ENCODE measurements at places on chromosomes 7 and 10.

DNA sequence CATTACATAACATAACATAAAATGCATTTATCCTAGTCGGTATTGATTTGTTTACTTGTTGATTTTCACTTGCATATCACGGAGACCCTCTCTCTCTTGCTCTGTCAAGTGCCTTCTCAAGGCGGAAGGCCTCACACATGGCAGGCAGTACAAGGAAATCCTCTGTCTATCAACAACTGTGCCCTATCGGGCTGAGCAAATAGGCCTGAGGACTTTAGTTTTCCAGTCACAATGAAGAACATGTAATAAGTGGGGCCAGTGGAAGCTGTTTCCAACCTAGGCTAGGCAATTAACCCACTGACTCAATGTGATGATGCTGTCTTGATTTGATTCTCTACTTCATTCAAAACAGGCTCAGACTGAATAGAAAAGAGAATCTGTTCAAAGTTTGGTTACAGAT is 44.9 kb upstream of the KMT2C start:
- no peaks in the 10 kb centered on the region for H3K4me1 ChIP-seq
- no peaks in the 10 kb centered on the region for H3K27me3 ChIP-seq
- H3K27ac ChIP-seq = no peak overlapping the region
- no peak overlapping the region for H3K4me3 ChIP-seq

DNA sequence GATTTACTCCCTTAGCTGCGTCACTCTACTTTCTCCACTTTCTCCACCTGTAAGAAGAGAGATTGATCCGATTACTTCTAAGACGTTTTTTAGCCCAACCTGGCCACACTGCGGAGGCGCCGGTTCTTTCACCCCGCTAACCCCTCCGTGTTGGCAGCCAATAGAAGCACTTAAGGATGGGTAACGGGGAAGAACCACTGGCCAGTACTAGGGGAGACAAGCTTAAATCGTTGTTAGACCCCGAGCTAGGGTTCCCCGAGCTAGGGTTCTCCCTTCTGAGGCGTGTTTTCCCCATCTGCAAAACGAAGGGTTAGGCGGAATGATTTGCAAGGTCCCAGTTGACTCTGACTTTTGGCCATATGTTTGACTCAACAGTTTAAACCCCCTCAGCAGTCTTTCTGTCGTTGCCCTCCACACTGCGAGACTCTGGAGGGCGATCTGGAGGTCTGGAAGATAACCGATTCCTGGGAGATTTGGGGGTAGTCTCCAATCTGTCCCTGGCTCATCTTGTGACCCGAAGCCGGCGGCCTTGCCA is 644 bp downstream of the UMAD1 start:
- H3K4me3 ChIP-seq = peak overlapping the region; percentile 93
- peaks cover 32% of the 10 kb centered on the region for H3K36me3 ChIP-seq
- H3K27me3 ChIP-seq = no peaks in the 10 kb centered on the region

- H3K27ac ChIP-seq = no peak overlapping the region
- no peaks in the 10 kb centered on the region for H3K36me3 ChIP-seq
- DNase-seq = no peak
- H3K4me3 ChIP-seq = no peak overlapping the region
Observed at GRCh38 chr10:87038786-87039185, 18.7 kb downstream of the FAM25A start.

- DNase-seq = no peak
- no peaks in the 10 kb centered on the region for H3K4me1 ChIP-seq
- H3K4me3 ChIP-seq = no peak overlapping the region
- peaks cover 28% of the 10 kb centered on the region for H3K36me3 ChIP-seq
Observed at GRCh38 chr7:91869661-91870060, 10.8 kb downstream of the MTERF1 start.

- H3K27ac ChIP-seq = no peak overlapping the region
- peaks cover 98% of the 10 kb centered on the region for H3K27me3 ChIP-seq
- H3K4me3 ChIP-seq = peak overlapping the region; percentile 26
Observed at GRCh38 chr10:71217266-71218045, 5.1 kb downstream of the UNC5B start.

GRCh38 chr10:78176320-78177317 is 143.0 kb downstream of the RPS24 start:
- H3K27me3 ChIP-seq = peaks cover 9% of the 10 kb centered on the region
- H3K4me3 ChIP-seq = no peak overlapping the region
- no peaks in the 10 kb centered on the region for H3K4me1 ChIP-seq
- H3K36me3 ChIP-seq = no peaks in the 10 kb centered on the region

- peaks cover 20% of the 10 kb centered on the region for H3K27me3 ChIP-seq
- no peak overlapping the region for H3K27ac ChIP-seq
- H3K36me3 ChIP-seq = no peaks in the 10 kb centered on the region
- no peak for DNase-seq
- H3K4me3 ChIP-seq = no peak overlapping the region
Observed at GRCh38 chr10:109454691-109455090, 468.6 kb downstream of the XPNPEP1 start.

- no peaks in the 10 kb centered on the region for H3K4me1 ChIP-seq
- H3K36me3 ChIP-seq = no peaks in the 10 kb centered on the region
- H3K4me3 ChIP-seq = no peak overlapping the region
- DNase-seq = no peak
- no peak overlapping the region for H3K27ac ChIP-seq
Observed at GRCh38 chr7:137172105-137172590, 171.4 kb downstream of the PTN start.

DNA sequence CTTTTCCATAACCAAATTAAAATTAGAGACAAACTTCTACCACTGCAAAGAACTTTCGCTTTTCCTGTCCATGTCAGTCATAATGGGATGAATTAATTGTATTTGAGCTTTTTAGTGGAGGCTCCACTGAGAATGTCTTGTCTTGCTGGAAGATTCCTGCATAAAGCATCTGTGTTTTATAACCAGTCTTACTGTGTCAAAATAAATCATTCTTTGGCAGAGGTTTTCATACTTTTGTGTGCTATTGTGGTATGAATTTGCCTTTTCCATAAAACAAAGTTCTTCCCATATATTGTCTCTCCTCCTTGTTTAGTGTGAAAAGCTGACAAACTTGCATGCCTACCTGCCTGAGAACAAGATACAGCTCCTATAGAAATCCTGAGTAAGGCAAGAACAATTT is 124.8 kb upstream of the CCDC6 start:
- no peaks in the 10 kb centered on the region for H3K4me1 ChIP-seq
- no peaks in the 10 kb centered on the region for H3K36me3 ChIP-seq
- no peak for DNase-seq
- H3K27ac ChIP-seq = no peak overlapping the region
- H3K4me3 ChIP-seq = no peak overlapping the region

- H3K36me3 ChIP-seq = no peaks in the 10 kb centered on the region
- no peak overlapping the region for H3K27ac ChIP-seq
- no peak for DNase-seq
- no peak overlapping the region for H3K4me3 ChIP-seq
- peaks cover 15% of the 10 kb centered on the region for H3K4me1 ChIP-seq
Observed at GRCh38 chr10:96747734-96748550, 27.6 kb upstream of the PIK3AP1 start.

DNA sequence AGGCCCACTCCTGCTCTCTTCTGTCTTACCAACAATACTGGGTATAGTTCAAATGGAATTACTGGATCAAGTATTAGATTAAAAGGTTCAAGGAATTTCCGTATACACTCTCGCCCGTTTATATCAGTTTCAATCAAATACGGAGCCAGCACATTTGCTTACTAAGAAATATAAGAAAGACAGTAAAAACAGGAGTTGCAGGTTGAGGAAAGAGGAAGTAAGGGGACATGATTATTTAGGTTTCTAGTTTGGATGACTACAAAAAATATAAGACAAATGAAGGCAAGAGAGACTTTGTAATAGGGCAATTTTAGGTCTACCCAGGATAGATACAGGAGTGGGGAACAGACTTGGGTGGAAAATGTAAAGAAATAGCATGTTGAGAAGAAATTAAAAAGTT is 109.9 kb upstream of the ABI1 start:
- peaks cover 4% of the 10 kb centered on the region for H3K36me3 ChIP-seq
- no peak overlapping the region for H3K27ac ChIP-seq
- no peak for DNase-seq
- no peak overlapping the region for H3K4me3 ChIP-seq
- H3K4me1 ChIP-seq = peaks cover 20% of the 10 kb centered on the region

DNA sequence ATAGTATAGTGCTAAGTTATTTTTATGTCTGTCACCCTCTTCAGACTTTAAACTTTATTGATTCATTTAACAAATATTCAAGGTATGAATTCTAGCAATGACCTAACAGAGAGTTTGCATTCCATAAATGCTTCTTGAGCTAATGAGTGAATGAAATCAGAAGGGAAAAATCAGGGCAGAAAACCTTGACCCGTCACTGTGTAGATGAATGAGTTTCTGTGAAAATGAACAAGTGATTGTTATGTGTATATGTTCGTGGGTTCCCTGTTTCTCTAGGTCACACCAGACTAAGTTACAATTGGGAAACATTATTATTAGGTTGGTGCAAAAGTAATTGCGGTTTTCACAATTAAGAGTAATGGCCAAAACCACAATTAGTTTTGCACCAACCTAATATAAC is 30.1 kb downstream of the APBB1IP start:
- H3K27me3 ChIP-seq = no peaks in the 10 kb centered on the region
- no peak overlapping the region for H3K4me3 ChIP-seq
- H3K36me3 ChIP-seq = peaks cover 63% of the 10 kb centered on the region
- no peak for DNase-seq

- H3K4me3 ChIP-seq = no peak overlapping the region
- no peak overlapping the region for H3K27ac ChIP-seq
- H3K4me1 ChIP-seq = no peaks in the 10 kb centered on the region
- no peak for DNase-seq
- no peaks in the 10 kb centered on the region for H3K36me3 ChIP-seq
Observed at GRCh38 chr10:81915504-81915897, 40.5 kb downstream of the NRG3 start.

DNA sequence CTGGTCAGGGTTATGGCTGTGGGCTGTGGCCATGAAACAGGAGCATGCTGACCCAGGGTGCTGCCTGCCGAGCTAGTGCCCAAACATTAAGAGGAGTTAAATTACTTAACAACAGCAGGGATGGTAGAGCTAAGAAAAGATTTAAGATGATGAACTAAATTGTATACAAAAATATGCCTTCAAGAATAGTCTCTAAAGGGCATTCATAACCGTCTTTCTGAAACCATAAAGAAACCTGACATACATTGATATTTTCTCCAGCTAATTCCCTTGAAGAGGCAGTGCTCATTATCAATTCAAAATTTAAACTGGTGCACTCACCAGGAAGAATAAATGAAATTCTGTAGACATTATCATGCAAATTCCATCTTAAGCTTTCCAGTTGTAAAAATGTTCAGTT is 265.8 kb upstream of the TAC1 start:
- DNase-seq = no peak
- H3K4me1 ChIP-seq = no peaks in the 10 kb centered on the region
- no peaks in the 10 kb centered on the region for H3K36me3 ChIP-seq
- no peaks in the 10 kb centered on the region for H3K27me3 ChIP-seq
- H3K4me3 ChIP-seq = no peak overlapping the region

DNA sequence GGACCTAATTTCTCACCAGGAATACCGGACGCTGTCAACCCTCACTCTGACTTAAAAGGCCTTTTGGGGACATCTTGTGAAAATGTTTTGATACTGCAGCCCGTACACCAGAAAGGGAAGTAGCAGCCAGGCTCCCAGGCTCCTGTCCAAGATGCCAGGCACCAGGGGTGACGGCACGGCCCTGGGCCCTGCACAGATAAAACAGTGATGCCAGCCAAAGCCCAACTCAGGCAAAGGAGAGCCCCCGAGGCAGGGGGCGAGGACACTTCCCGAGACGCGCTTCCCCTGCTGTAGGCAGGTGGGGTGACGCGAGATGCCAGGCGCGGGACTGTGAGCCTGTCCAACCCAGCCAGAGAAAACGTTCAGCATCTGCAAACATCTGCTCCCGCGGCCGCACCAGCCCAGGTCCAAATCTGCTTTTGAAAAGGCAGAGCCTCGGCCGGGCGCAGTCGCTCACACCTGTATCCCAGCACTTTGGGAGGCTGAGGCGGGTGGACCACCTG is 15.7 kb downstream of the ZFAND2A start:
- no peak for DNase-seq
- no peaks in the 10 kb centered on the region for H3K36me3 ChIP-seq
- H3K27me3 ChIP-seq = peaks cover 10% of the 10 kb centered on the region

DNA sequence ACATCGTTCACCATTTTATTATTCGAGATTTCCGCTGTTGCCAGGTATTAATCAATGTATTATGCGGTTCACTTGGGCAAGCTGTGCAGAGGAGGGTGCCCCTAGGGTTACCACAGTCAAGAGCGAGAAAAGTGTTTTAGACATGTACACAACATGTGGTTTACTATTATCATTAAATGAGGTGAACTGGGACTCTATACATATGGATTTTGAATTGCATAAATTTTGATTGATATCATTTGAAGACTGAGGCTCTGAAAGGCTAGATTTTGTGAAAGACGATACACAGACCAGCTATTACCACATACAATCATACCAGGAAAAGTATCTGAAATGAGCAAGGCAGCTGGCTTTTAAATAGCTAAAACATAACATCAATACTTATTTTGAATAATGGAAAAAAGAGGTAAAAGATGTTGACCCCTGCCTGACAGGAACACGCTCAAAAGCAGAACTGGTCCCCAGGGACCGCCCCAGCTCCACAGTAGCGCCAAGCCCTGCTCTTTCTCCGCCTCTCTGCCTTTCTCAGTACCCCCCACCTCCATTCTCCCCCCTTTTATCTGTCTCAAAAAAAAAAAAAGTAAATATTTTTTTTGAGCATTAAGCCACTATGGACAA is 413.4 kb upstream of the MKI67 start:
- H3K36me3 ChIP-seq = no peaks in the 10 kb centered on the region
- no peak overlapping the region for H3K27ac ChIP-seq
- H3K27me3 ChIP-seq = peaks cover 45% of the 10 kb centered on the region
- H3K4me1 ChIP-seq = no peaks in the 10 kb centered on the region
- no peak for DNase-seq
- no peak overlapping the region for H3K4me3 ChIP-seq

DNA sequence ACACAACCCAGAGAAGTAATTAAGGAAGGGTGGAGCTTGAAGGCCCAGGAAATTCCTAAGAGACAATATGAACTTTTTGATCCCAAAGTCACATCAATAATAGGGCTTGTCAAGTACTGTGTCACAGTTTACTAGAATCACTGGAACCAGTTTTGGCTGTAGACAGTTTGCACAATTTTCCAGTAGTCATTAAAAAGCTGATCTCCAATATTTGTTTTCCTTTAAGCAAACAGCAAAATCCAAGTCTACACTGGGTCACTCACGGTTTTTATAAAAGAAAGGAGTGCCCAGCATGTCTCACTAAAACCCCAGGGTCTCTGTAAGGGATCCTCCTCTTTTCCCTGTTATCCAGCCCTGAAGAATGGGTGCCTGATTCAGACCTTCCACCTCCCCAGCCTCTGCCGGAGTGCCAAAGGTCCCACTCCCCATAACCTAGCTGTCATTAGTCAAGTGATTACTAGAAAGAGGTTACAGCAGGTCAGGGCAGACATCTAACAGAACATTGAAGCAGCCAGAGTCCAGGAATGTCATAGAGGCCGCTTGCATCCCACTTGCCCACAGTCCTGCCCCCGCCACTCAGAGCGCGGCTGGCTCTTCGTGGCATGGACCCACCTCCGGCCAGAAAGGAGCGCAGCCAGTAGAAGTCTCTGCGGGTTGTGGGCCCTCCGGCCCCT is 552 bp downstream of the SLC25A16 start:
- H3K27ac ChIP-seq = peak overlapping the region; percentile 89
- no peaks in the 10 kb centered on the region for H3K27me3 ChIP-seq
- peaks cover 4% of the 10 kb centered on the region for H3K36me3 ChIP-seq
- peaks cover 16% of the 10 kb centered on the region for H3K4me1 ChIP-seq
- H3K4me3 ChIP-seq = peak overlapping the region; percentile 95

All from activated naive CD4-positive, alpha-beta T cell treated with anti-CD3 and anti-CD28 coated beads, Interleukin-2, amount 10 ng/mL, durations not matched to agents 7 days and 5 days (primary cell).